ENCODE measurements at places on chromosomes 4 and X.

GRCh38 chr4:137754652-137755471 lies 222.6 kb upstream of the PCDH18 start:
- DNase-seq = peak; percentile 60

GRCh38 chr4:92265021-92265420 lies 38.7 kb upstream of the GRID2 start:
- no peak for DNase-seq

DNA sequence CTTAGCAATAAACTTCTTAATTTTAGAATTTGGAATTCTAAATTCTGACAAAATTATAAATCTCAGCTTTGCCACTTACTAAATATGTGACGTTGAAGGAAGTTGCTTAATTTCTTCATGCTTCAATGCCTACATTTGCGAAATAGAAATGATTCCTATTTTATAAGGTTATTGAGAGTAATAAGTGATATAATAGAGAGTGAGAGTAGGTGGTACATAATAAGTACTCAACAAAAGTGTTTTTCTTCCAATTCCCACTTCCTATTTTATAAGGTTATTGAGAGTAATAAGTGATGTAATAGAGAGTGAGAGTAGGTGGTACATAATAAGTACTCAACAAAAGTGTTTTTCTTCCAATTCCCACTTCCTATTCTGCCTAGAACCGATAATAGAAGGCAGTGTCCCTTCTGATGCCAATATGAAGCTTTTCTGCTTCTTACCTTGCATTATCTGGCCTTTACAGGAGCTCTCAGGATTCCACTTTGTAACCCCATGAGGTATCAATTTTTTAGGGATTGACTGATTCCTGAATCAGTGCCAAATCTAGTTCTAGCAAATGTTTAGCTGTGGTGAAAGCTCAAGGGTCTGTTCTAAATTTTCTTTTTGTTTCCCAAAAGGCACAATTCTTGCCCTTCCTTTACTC lies 31.4 kb downstream of the VSIG4 start:
- DNase-seq = no peak

DNA sequence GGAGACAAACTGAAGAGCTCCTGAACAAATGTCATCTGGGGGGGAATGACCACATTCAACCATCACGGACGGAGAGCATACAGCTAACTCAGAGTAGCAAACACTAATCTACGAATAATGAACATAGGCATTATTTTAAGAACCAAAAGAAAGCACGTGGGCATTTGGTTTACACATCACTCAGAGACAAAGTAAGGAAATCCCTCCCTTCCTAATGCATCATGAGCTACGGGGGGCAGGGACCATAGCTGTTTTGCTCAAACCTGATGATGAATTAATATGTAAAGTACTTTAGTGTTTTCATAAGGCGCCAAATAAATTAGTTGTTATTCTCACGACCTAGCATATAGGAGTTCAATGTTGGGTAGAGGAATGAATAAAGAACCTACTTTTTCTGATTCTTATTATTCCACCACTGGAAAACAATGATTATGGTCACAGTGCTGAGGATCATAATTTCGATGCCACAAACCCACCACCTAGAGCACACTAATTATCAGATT lies 11.7 kb upstream of the TMEM156 start:
- DNase-seq = peak; percentile 45

- DNase-seq = no peak
These were observed 45.3 kb downstream of the TBCK start for GRCh38 chr4:106270736-106271135.

Measured in epithelial cell of esophagus (primary cell).